SHP77 treated with DMSO at 0.1 percent for 48 hours (cell line): ENCODE measurements at places on chromosomes 16 and 17.

- DNase-seq = no peak
Measured at GRCh38 chr17:72421128-72422092, 300.6 kb downstream of the SOX9 start.

- no peak for DNase-seq
Measured at GRCh38 chr17:76670020-76670717, 26.6 kb upstream of the ST6GALNAC1 start.

GRCh38 chr17:65401561-65401960 lies 159.9 kb downstream of the AXIN2 start:
- DNase-seq = no peak

DNA sequence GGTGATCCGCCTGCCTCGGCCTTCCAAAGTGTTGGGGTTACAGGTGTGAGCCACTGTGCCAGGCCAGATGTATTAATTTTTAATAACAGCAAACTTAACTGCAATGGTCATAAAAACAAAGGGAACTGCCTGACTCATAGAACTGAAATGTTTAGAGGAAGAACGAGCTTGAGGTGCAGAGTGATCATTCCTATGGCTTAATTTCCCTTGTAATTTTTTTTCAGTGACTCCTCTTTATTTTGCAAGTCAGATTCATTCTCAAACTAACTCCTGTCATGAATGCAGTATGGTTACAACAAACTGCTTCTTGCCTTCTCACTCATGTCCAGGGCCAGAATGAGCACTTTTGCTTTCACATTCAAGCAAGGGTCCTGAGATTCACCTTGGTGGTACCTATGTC lies 231.3 kb downstream of the HAPSTR1 start:
- DNase-seq = no peak

- DNase-seq = no peak
Measured at GRCh38 chr16:4489030-4489429, 12.8 kb downstream of the HMOX2 start.

DNA sequence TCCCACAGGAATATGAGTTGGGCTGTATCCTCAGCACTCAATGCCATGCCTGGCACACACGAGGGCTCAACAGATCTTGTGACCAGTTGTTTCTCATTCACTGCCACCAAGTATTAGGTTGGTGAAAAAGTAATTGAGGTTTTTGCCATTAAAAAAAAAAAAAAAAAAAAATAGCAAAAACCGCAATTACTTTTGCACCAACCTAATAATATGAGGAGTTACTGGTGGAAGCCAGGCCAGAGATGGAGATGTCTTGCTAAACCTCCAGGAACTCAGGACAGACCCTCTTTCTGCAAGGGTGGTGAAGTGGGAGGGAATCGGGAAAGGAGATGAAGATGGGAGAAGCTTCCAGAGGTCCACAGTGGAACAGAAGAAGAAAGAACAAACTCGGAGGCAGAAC lies 124.6 kb downstream of the DYNLRB2 start:
- no peak for DNase-seq

DNA sequence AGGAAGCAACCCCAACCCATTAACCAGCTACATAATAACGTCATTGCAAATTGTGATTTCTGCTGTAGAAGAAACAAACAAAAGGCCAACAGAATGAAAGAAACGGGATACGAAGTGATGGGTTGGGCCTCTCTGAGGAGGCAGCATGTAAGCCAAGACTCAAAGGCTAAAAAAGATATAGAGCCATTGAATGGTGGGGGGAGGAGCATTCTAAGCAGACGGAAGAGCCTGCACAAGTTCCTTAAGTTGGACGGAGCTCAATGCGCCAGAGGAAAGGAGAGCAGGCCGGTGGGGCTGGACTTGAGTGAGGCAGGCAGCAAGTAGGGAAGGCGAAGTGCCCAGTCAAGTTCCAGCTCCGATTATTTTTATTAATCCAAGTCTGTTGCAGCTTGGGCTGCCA lies 160.3 kb downstream of the SHISA9 start:
- no peak for DNase-seq

GRCh38 chr17:28960256-28961061 lies 9.1 kb upstream of the PHF12 start:
- DNase-seq = no peak

- DNase-seq = no peak
Measured at GRCh38 chr17:35708149-35708548, 23.3 kb upstream of the RASL10B start.

- peak; percentile 45 for DNase-seq
Measured at GRCh38 chr17:32486111-32486700, 587 bp upstream of the CDK5R1 start.

DNA sequence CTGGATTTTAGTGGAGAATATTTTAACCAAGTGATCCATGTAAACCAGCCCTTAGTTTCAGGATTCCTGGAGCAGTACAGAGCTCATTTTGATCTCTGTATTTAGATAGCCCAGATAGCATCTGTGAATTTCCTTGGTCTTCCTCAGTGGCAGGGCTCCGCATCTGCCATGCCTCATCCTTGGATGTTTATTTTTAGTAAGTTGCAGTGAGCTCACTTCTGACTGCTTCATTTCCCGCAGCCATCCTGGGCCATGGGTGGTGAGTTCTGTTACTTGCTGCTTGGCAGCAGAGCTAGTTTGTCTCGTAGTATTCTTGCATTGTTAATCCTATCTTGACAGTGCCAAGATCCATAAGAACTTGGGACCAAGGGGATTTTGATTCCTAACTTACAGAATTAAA lies 33.7 kb downstream of the IST1 start:
- no peak for DNase-seq

DNA sequence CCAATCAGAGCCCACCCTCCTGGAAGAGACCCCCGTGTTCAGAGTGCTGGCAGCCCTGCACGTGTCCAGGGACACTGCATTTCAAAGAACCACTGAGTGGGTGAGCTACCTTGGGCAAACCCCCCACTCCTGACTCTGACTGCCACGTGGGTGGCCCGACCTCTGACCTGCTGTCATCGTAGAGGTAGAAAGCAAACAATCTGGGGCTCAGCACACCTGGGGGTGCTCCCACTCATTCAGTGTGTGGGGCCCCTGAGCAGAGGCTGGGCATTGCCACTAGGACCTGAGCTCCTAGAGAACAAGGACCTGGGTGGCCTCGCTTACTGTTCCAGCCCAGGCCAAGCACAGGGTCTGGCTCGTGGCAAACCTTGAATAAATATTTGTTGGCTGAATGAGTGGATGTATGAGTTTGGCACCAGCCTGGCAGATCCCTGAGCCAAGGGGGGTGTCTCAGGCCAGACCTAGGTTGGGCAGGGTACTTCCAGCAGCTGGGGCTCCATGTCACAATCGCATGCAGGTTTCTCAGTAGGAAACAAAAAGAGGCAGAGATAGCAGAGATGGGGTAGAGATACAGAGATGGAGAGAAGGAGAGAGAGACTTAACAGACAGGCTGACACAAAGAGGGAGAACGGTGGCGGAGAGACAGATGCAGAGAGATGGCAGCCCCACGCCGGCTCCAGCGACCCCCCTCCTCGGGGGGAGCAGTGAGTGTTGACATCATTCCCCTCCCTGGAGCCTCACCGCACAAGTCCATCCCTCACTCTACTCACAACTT lies 5.4 kb upstream of the DRC7 start:
- no peak for DNase-seq

DNA sequence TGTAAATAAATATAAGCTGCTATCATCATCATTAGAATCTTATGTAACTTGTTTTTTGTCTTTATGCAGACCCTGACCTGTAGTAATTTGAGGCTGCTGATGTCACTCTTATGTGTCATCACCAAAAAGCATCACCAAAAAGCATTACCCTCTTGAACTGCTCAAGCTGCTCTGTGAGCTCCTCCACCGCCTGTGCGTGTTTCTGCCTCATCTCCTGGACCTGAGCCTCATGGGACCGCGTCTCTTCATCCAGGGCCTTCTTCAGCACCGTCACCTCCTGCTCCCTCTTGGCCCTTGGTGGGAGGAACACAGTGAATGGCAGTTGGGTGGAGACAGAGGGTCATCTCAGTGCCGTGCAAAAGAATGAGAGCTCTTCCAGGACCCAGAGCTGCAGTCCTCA lies 82.4 kb downstream of the NDE1 start:
- no peak for DNase-seq
